Renal cortical epithelial cell (primary cell): ENCODE measurements at places on chromosomes 11 and 22. TPM values are rescaled to one million over a fixed set of nuclear protein-coding genes. Genes with fewer than 3 reads are reported as not detected.

DNA sequence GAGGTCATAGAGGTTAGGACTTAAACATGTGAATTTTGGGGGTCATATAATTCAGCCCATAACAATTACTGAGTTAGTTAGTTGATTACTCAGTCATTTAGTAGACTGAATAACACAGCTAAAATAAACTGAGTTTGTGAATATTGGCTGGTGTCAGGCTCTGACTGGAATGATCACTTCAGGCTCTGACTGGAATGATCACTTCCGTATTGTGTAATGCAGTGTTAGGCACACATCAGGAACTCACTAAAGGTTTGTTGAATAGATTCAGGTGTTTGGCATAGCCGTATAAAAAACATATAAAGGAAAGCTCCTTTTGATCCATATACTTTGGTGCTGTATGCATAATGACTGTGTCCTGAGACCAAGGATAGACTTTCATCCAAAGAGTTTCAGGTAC lies 610.5 kb downstream of the INSC start:
- DNase-seq, result no peak

DNA sequence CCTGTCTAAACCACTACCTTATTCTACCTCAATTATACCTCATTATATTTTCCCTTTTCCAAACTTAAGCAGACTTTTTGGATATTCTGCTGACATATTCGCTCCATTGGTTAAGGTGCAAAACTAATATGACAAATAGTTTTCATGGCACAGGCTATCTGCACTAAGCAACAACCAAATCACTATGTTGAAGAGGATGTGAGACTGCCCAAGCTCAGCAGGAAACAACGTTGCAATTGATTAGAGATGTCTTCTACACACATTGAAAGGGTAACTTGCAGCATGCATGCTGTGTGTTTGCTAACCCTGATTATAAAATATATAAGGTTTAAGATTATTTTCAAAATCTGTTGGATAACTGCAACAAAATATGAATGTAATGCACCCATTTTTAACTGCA lies 61.6 kb downstream of the STK33 start:
- no peak for DNase-seq

- DNase-seq, result no peak
These were observed 169.1 kb upstream of the B3GAT1 start for GRCh38 chr11:134581121-134581626.

DNA sequence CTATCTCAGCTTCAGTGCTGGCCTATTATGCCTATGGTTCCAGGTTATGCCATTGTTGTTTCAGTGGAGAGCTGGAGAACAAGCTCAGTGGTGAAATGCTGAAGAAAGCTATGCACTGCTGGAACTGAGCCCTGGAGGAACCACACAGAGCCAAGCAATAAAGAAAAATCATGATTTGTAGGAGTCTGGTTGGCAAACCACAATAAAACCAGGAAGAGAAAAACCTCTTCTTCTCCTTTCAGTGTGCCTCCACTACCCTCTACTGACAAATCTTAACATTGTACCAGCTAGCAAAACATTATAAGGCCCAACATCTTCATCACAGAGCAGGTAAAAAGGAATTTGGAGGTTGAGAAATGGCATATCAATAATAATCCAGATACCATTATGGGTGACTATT lies 5.3 kb downstream of the OR51F2 start:
- DNase-seq, result peak; percentile 6

The TENM4 gene
- total RNA-seq, result 59.6 and 306 TPM in 2 replicates

DNA sequence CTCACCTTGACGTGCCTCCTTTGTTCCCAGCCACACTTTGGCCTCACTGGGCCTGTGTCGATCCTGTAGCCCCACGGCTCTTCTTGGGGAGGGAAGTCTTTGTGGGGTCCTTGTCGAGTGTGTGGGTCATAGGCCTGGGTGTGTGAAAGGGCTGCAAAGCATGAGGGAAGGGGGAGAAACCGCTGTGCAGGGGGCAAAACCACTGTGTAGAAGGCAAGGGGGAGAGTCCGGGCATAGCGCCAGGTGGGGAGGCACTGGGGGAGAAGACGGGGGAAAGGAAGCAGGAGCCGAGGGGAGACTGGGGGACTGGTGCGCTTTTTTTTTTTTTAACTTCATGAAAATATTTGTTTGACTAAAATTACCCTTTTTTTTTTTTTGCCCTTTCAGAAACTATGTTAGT lies 65.1 kb upstream of the RASD2 start:
- no peak for DNase-seq

DNA sequence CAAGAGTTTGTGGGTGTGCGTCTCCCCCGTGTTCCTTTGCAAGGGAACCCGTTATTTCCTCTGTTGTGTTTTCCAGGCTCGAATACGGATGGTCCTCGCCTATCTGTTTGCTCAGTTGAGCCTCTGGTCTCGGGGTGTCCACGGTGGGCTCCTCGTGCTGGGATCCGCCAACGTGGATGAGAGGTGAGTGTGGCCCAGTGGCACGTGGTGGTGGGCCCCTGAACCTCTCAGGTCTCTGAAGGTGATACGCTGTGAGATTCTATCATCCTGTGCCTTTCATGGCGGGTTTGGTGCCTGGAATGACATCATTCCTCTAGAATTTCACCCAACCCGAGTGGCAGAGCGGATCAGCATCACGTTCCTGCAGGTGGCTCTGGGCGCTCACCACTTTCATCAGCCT lies 32.5 kb downstream of the NADSYN1 start:
- DNase-seq, result no peak

- DNase-seq, result no peak
These were observed 120.9 kb downstream of the MAML2 start for GRCh38 chr11:96222102-96222501.

DNA sequence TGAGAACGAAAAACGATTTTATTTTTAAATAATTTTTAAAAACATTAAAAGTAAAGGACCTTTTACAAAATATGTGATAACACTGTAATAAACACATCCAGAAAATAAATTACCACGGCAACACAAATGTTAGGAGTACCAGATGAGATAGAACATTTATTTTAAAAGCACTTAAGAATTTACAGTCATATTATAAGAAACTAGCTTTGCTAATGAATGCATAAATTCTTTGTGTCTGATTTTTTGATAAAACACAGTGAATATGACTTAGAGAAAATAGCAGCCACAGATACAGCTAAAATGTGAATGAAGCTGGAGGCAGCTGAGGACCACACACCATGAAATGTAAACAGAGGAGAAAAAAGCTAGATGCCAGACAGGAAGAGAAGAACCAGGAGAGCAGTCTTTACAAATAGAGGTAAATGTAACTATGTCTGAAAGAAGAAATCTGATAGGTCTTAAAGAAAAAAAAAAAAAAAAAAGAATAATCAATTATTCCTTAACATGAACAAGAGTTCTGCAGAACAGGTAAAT lies 14.6 kb downstream of the CCDC34 start:
- no peak for DNase-seq

DNA sequence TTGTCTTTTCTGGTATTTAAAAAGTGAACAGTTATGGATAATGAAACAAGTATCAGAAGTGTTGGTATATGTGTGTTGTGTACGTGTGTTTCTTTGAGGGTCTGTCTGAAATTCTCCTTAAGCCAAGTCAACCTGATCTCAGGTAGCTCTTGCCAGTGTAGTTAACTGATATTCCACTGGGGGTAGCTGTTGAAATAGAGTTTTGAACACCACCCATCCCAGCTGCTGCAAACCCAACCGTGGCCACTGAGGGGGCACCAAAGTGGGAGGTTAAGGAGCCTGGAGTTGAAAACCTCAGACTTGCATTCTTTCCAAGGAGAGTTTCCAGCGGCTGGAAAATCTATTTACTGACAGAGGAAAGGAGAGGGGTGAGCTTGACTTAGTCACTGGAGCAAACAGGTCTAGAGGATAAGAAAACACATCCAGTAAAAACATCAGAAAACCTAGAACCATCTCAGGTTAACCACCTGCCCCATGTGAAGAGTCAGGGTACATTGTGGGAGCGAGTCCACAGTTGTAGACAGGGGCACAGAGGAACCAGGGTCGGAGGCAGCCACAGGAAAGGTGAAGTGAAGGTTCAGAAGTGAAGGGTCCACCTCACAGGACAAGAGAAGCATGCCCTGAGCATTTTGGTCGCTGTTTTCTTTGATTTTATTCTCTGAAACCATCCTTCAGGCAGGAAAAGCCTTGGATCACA lies 8.8 kb upstream of the CUL5 start:
- DNase-seq, result peak; percentile 72

The MCHR1 gene
- 0.50 and 2.4 TPM in 2 replicates for total RNA-seq

- no peak for DNase-seq
These were observed 277.3 kb downstream of the RAB38 start for GRCh38 chr11:87897921-87898320.

The KCNE3 gene
- 0.52 and 11.8 TPM in 2 replicates for total RNA-seq

- peak; percentile 8 for DNase-seq
These were observed 100.3 kb downstream of the GUCY1A2 start for GRCh38 chr11:106917973-106918372.

The MMP10 gene
- total RNA-seq, result 0.10 and 2.6 TPM in 2 replicates

GRCh38 chr22:36552289-36552688 lies 23.3 kb upstream of the EIF3D start:
- no peak for DNase-seq

DNA sequence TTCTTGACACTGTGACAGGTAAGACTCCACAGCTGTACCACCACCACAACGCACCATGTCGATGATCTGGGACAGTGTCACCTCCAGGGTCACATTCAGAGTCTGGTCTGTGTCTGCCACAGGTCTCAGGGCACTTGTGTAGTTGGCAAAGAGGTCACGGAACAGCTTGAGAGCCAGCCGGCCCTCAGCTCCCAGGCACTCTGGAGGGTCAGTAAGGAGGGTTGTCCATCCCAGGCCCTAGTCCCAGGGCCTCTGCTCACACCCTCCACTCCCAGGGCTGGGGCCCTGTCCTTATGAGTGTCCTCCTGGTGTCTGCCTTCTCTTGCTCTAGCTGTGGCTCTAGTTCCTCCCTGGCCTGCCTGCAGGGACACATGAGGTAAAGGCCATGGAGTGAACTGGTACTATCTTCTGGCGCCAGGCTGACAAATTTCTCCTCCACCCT lies 1.4 kb downstream of the CHRNA10 start:
- DNase-seq, result no peak

DNA sequence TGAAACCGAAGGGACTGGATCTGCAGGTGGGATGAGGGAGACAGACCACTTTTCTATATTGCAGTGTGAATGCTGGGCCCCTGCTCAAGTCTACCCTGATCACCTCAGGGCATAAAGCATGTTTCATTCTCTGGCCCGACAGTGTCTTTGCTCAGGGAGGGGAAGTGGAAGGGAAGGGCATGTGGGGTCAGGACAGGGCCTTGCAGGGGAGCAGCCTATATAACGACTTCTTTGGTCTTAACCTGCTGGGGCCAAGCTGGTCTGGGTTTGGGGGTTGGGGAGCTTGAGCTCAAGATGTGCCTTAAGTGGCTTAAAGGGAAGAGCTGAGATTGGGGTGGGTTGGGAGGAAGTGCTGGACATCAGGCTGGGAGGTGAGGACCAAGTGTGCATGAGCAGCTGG lies 86.4 kb downstream of the GDPD4 start:
- DNase-seq, result no peak

DNA sequence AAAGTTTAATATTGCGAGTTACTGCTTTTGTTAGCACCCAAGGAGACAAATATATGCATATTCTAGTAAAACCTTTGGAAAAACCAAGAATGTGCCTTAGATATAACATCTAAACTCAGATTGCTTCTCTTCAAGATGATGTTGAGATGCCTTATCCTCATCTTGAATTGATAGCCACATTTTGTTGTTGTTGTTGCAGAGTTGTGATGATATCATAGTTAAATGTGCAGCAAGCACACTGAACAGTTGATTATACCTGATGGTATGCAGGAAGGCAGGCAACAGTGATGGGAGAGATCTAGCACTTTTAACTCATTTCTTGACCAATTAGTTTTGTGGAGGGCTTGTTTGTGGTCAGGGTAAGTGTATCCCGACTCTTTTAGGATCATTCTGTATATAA lies 48.0 kb downstream of the KDM2A start:
- DNase-seq, result no peak

The ENTHD1 gene
- total RNA-seq, result not detected in 2 replicates

GRCh38 chr11:43316451-43316850 lies 4.7 kb downstream of the API5 start:
- DNase-seq, result peak; percentile 45

- no peak for DNase-seq
These were observed 126.0 kb downstream of the CTTN start for GRCh38 chr11:70524096-70524922.

The CWF19L2 gene
- total RNA-seq, result 6.1 and 19.2 TPM in 2 replicates

DNA sequence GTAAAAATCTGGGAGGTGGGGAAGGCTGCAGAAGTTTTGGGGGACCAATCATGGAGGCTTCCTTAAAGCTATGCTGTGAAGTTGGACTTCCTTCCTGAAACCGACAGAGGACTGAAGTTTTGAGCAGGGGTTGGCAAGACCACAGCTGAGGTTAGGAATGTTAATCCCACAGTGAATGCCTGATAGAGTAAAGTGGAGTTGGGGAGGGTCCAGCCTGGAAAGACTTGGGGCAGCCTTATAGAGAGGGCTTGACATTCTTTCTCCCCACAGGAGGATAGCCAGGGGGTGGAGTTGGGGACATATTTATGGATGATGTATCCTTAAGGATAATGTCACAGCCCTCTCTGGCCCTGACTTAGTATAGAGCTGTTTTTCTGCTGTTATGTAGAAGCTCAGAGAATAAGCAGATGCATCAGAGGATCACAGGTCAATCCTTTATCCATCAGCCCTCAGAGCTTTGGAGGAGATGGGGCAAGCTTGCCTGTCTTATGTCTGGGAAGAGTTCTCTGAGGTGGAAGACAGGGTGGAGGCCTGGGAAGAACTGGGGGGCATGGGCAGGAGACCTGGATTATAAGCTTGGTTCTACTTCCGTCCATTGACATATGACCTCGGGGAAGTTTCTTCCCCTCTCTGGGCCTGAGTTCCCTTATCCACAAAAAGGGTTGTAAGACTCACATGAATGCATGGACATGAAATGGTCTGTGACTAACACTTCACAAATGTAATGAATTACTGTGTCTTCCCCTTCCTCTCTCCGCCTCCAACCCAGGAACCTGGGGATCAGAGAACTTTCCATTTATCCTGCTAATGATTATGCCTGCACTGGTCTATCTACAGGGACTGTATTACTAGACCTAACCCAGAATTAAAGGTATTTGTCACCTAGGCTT lies 317.8 kb downstream of the MIAT start:
- peak; percentile 11 for DNase-seq

The CAVIN3 gene
- 50.3 and 118 TPM in 2 replicates for total RNA-seq

- no peak for DNase-seq
These were observed 148.3 kb downstream of the TEAD1 start for GRCh38 chr11:12822392-12823022.

GRCh38 chr11:65593518-65594414 lies 1.8 kb downstream of the KCNK7 start:
- DNase-seq, result no peak
